ENCODE measurements at places on chromosomes 1 and 21.

GRCh38 chr1:185345913-185346720 lies 29.1 kb upstream of the IVNS1ABP start:
- no peak for DNase-seq

GRCh38 chr1:183039330-183039729 lies 16.1 kb downstream of the LAMC1 start:
- no peak for DNase-seq

GRCh38 chr1:2544875-2545640 lies 11.1 kb upstream of the TNFRSF14 start:
- no peak for DNase-seq

DNA sequence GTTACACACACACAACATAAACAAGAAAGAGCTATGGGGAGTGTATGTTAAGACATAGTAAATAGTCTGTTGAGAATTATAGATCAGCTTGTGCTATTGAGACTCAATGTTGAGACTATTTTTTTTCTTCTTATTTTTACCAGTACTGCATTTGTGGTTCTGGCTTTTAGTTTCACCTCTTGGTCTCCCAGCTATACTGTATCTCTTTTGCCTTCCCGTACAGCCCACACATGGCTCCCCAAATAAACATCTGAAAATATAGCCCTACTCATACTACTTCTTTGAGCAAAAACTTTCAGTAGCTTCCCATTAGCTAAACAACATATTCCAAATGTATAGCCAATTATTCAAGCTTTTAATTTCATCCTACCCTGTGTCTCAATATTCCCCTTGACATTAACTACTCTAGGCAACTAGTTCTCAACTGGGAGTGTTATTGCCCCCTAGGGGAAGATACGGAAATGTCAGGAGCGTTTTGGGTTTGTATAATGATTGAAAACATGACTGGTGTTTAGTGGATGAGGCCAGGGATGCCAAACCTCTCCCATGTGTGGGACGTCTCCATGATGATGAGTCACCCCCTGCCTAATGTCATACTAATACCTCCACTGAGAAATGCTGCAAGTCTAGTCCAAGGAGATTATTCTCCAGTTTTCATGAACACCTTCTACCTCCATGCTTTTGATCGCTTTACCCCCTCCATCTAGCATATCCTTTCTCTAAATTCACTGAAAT lies 6.8 kb downstream of the RPE65 start:
- DNase-seq: peak; percentile 80

GRCh38 chr1:34292472-34292871 lies 115.8 kb downstream of the C1orf94 start:
- DNase-seq: no peak

DNA sequence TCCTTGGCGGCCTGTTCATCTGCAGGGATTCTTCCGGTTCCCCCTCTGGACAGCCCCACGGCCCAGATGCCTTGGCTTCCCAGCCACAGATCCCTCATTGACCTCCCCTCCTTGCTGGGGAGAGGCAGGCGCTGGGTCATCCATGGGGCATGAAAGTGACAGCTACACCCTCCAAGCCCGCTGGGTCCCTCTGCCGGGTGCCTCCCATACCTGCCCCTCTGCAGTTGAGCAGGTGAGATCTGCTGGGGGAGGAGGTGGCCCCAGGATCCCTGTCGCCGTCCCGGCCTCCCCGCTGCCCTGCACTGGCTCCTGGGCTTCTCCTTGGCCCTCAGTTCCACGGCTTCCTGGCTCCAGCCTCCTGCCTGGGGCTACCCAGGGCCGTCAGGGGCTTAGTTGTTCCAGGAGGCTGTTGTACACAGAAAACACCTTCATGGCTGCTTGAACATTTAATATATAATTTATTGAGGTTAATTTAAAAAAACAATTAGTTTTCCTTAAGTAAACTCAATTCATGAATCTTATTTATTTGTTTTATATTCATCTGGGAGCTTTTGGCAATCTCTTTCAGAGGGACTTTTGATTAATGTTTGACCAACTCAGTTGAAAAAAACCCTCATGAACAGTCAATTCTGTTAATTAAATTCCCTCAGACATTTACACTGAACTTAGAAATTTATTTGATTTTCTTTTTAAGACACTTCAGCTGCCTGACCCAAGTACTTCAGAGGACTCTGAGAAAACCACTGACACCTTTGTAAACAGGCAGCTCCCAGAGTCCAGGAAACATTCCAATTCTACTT lies 67.6 kb upstream of the ABCG1 start:
- no peak for DNase-seq

- peak; percentile 29 for DNase-seq
These were observed 26.0 kb upstream of the BCL9 start for GRCh38 chr1:147515045-147515869.

DNA sequence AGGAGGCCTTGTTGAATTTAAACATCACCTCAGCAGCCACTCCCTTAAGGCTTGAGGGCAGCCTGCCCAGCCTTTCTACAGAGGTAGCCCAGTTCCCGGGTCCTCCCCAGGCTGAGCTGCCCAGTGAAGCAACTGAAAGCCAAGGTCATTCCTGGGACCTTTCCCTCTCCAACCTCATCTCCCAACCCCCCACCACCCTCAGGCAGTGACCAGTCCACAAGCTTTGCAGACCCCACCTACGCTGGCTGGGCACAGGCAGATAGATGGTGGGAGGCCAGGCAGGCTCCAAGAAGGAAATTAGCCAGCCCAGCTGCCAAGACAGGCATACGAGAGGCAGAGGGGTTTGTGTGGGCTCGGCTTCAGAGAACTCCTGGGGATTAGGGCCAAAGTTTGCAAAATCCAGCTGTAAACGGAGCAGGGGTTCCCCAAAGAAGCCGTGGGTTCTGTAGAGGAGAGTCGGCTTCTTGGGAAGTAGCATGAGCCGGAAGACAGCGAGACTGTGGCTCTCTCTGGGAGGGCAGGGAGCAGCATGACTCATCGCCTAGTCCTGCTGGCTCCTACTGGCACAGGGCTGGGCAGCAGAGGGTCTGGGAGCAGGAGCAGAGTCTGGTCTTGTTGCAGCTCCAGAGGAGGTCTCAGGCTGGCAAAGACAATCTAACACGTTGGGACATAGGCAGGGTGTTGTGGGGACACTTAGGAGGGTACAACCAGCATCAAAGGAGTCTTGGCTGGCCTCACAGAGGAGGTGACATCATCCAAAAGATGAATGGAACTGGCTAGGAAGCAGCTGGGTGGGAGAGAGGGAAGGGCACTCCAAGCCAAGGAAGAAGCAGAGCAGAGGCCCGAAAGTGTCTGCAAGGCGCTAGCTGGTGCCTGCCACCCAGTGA lies 2.8 kb upstream of the ZC3H12A start:
- DNase-seq: peak; percentile 91

GRCh38 chr1:10693497-10694273 lies 102.8 kb downstream of the CASZ1 start:
- peak; percentile 13 for DNase-seq

GRCh38 chr1:156887317-156887716 lies 6.2 kb upstream of the PEAR1 start:
- DNase-seq: no peak

DNA sequence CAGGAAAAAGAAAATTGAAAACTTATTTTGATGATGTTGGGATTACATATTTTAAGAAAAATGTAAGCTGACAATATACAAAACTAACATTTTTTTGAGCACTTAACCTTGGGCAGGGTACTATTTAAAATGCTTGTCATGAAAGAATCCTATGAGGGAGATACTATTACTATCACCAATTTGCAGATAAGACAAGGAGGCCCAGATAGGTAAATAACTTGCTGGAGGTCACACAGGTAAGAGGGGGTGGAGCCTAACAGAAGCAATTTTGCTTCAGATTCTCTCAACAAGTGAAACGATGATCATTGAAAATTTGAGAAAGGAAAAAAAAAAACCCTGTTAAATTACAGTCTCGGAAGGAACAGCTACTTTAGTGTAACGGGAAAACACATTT lies 1.2 kb downstream of the GART start:
- DNase-seq: no peak

DNA sequence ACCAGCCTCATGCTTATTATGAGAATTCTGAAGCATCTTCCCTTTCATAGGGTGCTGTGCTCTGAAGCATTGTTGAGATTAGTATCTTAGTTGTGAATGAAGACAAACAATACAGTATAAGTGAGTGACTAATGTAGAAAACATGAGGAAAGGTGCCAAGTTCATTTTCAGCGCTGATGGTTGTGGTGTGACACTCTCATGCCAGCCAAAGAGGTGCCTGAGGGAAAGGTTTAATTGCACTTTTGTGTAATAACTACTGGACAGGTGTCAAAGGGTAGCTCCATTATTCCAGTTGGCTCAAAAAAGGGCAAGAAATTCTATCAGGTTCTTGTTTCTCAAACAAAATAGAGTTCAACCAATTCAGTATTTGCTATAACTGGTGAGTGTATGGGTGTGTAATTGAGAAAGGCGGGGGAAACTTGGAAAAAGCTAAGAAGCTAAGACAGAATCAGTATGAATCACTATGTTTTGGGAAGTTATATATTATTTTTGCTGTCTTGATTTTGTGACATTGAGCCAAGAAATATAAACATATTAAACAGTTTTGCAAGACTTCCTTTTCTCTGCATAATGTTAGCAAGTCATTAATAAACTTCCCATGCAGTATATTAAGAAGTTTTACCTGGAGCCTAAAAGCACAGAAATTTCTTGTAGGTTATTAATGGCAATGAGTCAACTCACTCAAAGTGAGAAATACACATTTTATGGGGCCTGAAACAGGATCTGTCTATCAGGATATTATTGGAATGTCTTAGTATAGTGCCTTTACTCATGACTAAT lies 31.8 kb downstream of the KCNK2 start:
- DNase-seq: peak; percentile 61

DNA sequence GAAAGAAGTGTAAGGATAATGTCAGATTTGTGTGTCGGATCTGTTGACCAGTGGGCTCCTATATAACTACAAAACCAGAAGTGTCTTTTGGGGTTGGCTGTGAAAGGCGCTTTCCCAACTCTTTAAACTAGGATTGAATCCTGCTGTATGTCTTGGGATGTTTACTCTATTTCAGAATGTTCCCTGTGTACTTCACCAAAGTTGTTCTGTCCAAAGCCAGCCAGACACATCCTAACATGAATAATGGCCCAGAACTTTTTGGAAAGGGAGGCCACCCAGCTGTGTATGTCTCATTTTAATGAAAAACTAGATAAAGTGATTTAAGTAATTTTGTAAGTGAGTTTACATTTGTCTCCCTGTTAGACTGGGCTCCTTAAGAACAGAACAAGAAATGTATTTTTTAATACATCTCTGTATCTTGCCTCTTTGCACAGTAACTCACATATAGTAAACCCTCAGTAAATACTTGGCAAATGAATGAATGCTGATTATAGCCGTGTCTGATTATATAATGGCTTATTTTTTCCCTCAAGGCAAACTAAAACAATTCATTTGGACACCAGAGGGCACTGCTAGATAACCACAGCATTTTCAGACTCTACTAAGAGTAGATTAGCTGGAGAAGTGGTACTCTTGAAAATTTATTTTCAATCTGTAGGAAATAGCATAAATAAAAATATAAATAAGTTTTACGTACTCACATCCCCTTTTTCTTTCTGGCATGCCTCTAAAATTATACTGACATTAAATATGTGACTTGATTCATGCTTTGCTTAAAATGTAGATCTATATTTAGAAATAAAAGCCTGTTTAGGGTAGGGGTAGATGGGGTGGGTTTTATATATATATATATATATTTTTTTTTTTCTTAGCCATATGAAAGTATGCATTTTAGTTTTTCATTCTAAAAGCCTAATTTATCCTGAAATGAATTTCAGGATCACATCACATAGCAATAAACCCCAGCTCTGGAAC lies 23.8 kb downstream of the TSEN15 start:
- DNase-seq: peak; percentile 81

GRCh38 chr1:229694053-229694693 lies 68.1 kb downstream of the URB2 start:
- DNase-seq: peak; percentile 71
